Tibial nerve (tissue), 4 donors: ENCODE measurements at places on chromosomes 6 and 20.

DNA sequence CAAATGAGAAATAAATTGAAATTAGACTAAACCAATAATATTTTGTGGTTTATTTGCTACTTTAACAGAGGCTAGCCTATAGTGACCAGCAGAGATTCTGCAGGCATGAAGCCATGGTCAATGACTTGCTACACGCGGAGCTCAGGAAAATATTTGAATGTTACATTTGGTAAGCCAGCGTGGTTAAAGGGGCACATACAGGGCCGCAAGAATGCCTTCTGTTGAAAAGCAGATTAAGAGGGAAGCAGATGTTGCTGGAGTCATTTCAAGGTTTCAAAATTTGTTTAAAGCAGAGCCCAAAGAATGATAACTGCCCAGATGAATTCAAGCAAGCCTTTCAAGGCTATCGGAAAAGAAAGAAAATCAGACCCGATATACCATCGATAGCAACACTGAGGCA is 294.3 kb upstream of the MAN1A1 start:
- no peak overlapping the region for H3K4me3 ChIP-seq
- H3K27ac ChIP-seq: no peak overlapping the region
- no peaks in the 10 kb centered on the region for H3K27me3 ChIP-seq
- DNase-seq: no peak
- no peaks in the 10 kb centered on the region for H3K4me1 ChIP-seq
- H3K36me3 ChIP-seq: no peaks in the 10 kb centered on the region

DNA sequence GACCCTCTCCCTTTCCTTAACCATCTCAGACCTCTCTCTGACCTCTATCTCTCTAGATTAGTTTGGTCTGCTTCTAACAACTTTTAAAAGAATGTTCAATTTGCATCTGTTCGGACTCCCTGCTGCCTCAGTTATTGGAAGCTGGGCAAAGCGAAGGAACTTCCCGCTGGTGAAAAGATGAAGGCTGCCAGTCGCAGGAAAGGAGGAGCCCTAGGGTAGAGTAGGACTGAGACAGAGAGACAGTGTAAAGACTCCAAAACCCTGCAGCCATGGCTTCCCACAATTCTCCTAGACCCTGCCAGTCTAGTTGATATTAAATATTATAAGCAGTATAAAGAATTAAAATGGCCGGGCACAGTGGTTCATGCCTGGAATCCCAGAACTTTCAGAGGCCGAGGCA is 581.8 kb downstream of the EPM2A start:
- H3K27ac ChIP-seq: no peak overlapping the region
- no peaks in the 10 kb centered on the region for H3K36me3 ChIP-seq
- no peak for DNase-seq
- H3K4me3 ChIP-seq: no peak overlapping the region
- H3K27me3 ChIP-seq: no peaks in the 10 kb centered on the region

GRCh38 chr6:143333749-143334520 is 116.6 kb downstream of the ADAT2 start:
- H3K4me3 ChIP-seq: no peak overlapping the region
- DNase-seq: no peak
- no peaks in the 10 kb centered on the region for H3K4me1 ChIP-seq
- no peaks in the 10 kb centered on the region for H3K27me3 ChIP-seq
- no peak overlapping the region for H3K27ac ChIP-seq

DNA sequence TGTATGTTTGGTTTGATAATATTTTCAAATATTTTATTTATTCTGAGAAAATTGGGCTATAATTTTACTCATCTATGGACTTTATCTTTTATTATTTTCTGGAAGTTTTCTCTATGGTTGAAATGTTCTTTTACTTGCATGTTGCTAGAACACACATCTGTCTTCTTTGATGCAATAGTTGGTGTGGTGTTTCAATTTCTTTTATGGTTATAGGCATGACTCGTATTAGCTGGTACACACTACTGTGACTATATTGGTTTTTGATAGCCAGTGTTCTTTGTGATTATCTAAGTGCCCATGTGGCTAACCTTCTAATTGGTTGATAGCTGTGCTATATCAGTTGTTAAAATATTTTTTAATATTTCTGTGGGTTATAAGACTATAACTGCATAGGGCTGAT is 1343.3 kb upstream of the GJE1 start:
- H3K27ac ChIP-seq: no peak overlapping the region
- no peaks in the 10 kb centered on the region for H3K4me1 ChIP-seq
- no peaks in the 10 kb centered on the region for H3K36me3 ChIP-seq
- H3K27me3 ChIP-seq: no peaks in the 10 kb centered on the region
- no peak for DNase-seq

- no peaks in the 10 kb centered on the region for H3K4me1 ChIP-seq
- H3K27me3 ChIP-seq: peaks cover 4% of the 10 kb centered on the region
- DNase-seq: no peak
These were observed 55.0 kb downstream of the EDN1 start for GRCh38 chr6:12344961-12345693.

DNA sequence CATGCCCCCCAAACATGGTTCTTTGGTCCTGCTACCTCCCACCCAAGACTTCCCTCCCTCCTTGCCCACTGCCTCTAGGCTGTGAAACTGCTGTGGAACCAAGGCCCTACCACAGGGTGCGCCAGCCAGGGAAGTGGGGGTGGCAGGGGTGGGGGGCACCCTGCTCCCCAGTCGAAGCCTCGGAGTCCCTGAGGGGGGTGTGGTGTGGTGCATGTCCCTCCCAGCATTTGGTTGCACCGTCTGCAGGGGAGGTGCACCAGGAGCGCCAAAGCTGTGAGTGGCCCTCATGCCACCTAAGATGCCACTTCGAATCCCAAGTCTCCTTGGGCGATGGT is 1.8 kb downstream of the RGS19 start:
- DNase-seq: no peak
- no peak overlapping the region for H3K27ac ChIP-seq
- peaks cover 11% of the 10 kb centered on the region for H3K4me1 ChIP-seq
- H3K36me3 ChIP-seq: peaks cover 30% of the 10 kb centered on the region

GRCh38 chr20:23187751-23188150 is 101.6 kb upstream of the CD93 start:
- no peak overlapping the region for H3K27ac ChIP-seq
- no peak for DNase-seq
- no peak overlapping the region for H3K4me3 ChIP-seq
- no peaks in the 10 kb centered on the region for H3K36me3 ChIP-seq
- H3K27me3 ChIP-seq: no peaks in the 10 kb centered on the region

- H3K4me1 ChIP-seq: no peaks in the 10 kb centered on the region
- H3K27ac ChIP-seq: no peak overlapping the region
- no peak overlapping the region for H3K4me3 ChIP-seq
- no peaks in the 10 kb centered on the region for H3K27me3 ChIP-seq
- DNase-seq: peak; percentile 38
These were observed 174.4 kb upstream of the KCNK16 start for GRCh38 chr6:39496915-39497314.

DNA sequence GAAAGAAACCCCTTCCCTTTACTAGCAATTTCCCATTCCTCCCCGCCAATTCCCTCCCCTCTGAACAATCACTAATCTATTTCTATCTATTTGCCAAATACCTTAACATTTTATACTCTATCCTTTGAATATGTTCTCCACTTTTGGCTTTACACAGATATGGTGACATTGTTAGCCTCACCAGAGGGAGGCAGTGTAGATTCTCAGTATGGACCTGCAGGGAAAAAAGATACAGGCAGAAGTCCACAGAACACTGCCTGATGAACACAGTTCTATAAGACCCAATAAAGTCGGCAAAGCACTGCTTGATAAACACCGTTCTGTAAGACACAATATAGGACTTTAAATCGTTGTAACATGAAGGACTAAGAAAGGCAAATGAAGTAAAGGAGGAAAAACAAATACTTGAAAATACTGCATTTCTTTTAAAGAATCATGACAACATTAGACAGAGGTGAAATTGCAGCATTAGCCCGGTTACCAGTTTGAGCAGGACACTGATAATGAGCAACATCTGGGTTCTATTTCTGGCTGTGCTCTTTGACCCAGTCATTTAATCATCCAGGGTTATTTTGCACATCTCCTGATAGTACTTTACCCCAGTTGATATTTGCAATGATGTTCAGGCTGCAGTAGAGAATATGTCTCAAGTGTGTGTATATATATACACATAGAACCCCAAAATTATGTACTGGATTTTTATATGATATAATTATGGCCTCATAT is 296.8 kb downstream of the UTRN start:
- no peak overlapping the region for H3K4me3 ChIP-seq
- H3K36me3 ChIP-seq: no peaks in the 10 kb centered on the region
- DNase-seq: no peak
- no peaks in the 10 kb centered on the region for H3K27me3 ChIP-seq
- H3K27ac ChIP-seq: no peak overlapping the region

DNA sequence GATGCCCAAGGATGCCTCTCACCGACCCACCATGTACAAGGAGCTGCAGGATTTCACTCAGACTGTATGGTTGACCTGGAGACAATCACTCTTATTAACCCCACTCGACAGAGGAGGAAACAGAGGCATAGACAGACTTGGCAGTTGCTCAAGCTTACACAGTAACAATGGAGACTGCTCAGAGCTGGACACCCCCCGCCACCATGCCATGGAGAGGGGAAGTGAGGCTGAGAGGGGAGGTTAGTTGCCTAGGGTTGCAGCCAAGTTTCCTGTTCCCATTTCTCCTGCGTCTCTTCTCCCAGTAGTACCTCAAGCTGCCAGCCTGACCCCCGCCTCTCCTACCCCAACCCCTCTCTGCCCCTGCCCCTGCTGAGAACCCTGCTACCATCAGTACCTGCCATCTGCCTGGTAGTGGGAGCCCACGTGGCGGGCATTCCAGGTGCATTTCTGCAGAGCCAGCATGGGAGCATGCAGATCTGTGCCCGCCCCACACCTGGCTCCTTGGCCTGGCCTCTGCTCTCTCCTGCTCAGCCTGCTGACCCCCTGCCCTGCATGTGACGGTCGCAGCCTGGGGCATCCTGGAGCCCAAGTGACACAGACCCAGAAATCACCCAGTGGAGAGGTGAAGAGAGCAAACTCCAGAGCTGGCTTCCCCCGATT is 157.7 kb downstream of the PREX1 start:
- H3K36me3 ChIP-seq: no peaks in the 10 kb centered on the region
- H3K27ac ChIP-seq: no peak overlapping the region
- H3K4me3 ChIP-seq: no peak overlapping the region
